ENCODE measurements at places on chromosomes 1 and 21. TPM values are rescaled to one million over a fixed set of nuclear protein-coding genes. Genes with fewer than 3 reads are reported as not detected.
A peak's percentile ranks its signal among the peaks of the same experiment; 100 is the strongest.

- peaks cover 2% of the 10 kb centered on the region for H3K27me3 ChIP-seq
- H3K4me3 ChIP-seq = no peak overlapping the region
- no peak for DNase-seq
- H3K36me3 ChIP-seq = peaks cover 26% of the 10 kb centered on the region
Observed at GRCh38 chr21:46119637-46120271, 21.8 kb downstream of the COL6A2 start.

- peak overlapping the region; percentile 70 for H3K27ac ChIP-seq
- H3K4me1 ChIP-seq = peaks cover 11% of the 10 kb centered on the region
- H3K27me3 ChIP-seq = no peaks in the 10 kb centered on the region
- no peaks in the 10 kb centered on the region for H3K36me3 ChIP-seq
Observed at GRCh38 chr1:173341307-173341706, 134.2 kb upstream of the TNFSF4 start.

GRCh38 chr1:28509705-28510272, 3.9 kb downstream of the RCC1 start:
- H3K27ac ChIP-seq = peak overlapping the region; percentile 96
- H3K27me3 ChIP-seq = peaks cover 94% of the 10 kb centered on the region
- peaks cover 78% of the 10 kb centered on the region for H3K36me3 ChIP-seq
- H3K4me1 ChIP-seq = peaks cover 51% of the 10 kb centered on the region

- no peak for DNase-seq
- no peaks in the 10 kb centered on the region for H3K27me3 ChIP-seq
- peaks cover 4% of the 10 kb centered on the region for H3K36me3 ChIP-seq
- H3K4me3 ChIP-seq = no peak overlapping the region
- H3K4me1 ChIP-seq = peaks cover 50% of the 10 kb centered on the region
- no peak overlapping the region for H3K27ac ChIP-seq
Observed at GRCh38 chr1:230127105-230128054, 60.3 kb downstream of the GALNT2 start.

GRCh38 chr1:193060406-193060805, 994 bp downstream of the RO60 start:
- H3K36me3 ChIP-seq = peaks cover 19% of the 10 kb centered on the region
- DNase-seq = no peak
- H3K27me3 ChIP-seq = peaks cover 9% of the 10 kb centered on the region
- H3K4me3 ChIP-seq = peak overlapping the region; percentile 97
- H3K4me1 ChIP-seq = peaks cover 50% of the 10 kb centered on the region

DNA sequence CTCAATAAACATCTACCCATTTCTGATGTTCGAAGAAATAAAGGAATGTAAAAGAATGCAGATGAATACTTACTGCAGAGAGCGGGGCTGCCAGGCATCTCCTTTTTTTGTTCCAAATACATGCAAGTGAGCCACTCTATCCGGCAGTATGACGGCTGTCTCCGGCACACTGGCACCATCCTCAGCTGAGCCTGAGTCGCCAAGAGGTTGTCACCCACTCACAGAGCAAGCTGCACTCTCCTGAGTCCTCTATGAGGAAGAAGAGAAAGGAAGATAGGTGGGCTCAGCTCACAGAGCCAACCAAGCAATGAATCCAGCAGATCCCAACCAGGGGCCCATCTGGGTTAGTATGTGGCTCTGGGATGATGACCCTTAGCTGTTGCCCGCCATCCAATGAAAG, 65.3 kb downstream of the CD46 start:
- no peak overlapping the region for H3K4me3 ChIP-seq
- no peak for DNase-seq
- H3K4me1 ChIP-seq = peaks cover 86% of the 10 kb centered on the region
- H3K36me3 ChIP-seq = peaks cover 62% of the 10 kb centered on the region
- H3K27ac ChIP-seq = peak overlapping the region; percentile 49

Gene CFAP74
- not detected for total RNA-seq

Data from HFFc6 (cell line).